ENCODE measurements at places on chromosomes 16 and 17.

- no peak for DNase-seq
Observed at GRCh38 chr17:74020522-74020921, 183.0 kb upstream of the RPL38 start.

- DNase-seq, result no peak
Observed at GRCh38 chr17:73043686-73044581, 48.6 kb downstream of the SLC39A11 start.

GRCh38 chr17:80365983-80366382, 49.0 kb upstream of the ENDOV start:
- DNase-seq, result no peak

GRCh38 chr17:43587647-43588046, 41.5 kb upstream of the ETV4 start:
- DNase-seq, result no peak

- no peak for DNase-seq
Observed at GRCh38 chr16:63447121-63447520, 1410.9 kb upstream of the CDH8 start.

DNA sequence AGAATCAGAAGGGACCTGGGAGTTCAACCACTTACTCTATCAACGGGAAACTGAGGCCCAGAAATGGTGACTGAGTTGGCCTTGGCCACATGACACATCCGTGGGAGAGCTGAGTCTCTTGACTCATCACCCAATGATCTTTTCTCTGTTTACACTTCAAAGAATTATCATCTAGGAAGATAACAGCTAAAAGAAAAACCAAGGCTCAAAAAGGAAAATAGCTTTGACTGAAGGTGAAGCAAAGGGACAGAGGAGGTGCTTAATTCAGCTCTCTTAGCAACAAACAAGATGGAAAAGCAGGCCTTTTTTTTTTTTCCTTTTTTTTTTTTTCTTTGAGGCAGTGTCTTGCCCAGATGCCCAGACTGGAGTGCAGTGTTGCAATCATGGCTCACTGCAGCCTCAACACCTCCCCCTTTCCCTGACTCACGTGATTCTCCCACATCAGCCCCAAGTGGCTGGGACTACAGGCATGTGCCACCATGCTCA, 16.7 kb downstream of the ERCC4 start:
- DNase-seq, result no peak

DNA sequence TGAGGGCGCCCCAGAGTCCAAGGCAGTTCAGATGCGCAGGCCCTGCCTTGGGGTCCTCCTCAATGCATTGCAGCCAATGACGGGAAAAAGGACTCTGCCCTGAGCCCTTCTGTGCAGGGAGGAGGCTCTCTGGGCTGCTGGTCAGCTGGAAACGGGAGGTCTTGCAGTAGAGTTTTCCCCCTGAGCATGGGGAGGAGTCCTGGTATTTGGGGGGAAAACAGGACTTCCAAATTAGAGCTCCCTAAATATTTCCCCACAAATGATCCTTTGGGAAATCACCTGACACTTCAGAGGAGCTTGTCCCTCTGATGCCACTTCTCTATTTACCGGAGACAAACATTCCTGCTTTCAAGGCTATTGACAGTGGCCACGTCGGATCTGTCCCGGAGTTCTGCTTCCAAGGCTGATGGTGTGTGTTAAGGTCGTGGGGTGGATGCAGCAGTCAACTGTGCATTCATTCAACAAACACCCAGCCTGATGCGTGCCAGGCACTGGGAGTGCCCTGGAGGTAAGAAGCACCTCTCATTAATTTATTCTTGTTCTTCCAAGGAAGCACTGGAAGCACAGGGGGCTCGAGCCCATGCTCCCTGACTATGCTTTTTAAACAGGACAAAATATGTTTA, 73.0 kb upstream of the DNAH17 start:
- DNase-seq, result no peak
